ENCODE measurements at places on chromosomes 12 and 14.

GRCh38 chr12:94750864-94751263 is 100.5 kb upstream of the TMCC3 start:
- DNase-seq: no peak

GRCh38 chr12:44563486-44563885 is 312.6 kb downstream of the NELL2 start:
- no peak for DNase-seq

- peak; percentile 42 for DNase-seq
Observed at GRCh38 chr12:28089338-28089737, 100.9 kb upstream of the CCDC91 start.

DNA sequence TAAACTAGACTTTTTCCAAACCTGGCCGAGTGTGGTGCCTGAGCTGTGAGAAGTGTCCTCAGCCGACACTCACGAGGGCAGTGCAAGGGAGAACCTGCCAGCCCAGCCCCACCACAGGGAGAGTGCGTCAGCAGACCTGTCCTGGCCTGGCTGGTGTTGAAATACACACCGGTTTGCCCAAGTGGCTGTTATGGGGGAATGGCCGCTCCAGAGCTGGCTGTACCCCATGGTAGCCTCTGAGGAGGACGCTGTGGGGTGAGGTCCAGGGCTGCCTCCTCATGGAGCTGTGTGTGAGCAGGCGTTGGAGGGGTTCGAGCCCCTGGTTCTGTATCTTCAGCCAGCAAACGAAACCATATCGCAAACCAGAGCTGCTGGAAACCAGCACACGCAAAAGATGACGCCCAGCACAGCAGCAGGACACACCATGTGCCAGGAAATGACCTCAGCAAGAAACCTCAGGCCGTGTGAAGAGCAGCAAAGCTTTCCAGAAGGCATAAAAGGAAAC is 9.4 kb downstream of the ANKRD9 start:
- DNase-seq: peak; percentile 60

Data from NB4 (cell line).